ENCODE measurements at places on chromosomes 5 and 9. TPM values are rescaled to one million over a fixed set of nuclear protein-coding genes. Genes with fewer than 3 reads are reported as not detected.

The LCN10 gene
- polyA plus RNA-seq: 10.5 TPM

The NME5 gene
- 0.85 TPM for polyA plus RNA-seq

The SPINK13 gene
- not detected for polyA plus RNA-seq

The PALM2AKAP2 gene
- 25.3 TPM for polyA plus RNA-seq

The C5orf52 gene
- polyA plus RNA-seq: not detected

The ARL14EPL gene
- polyA plus RNA-seq: not detected

The TPPP gene
- polyA plus RNA-seq: 5.3 TPM

The ORM2 gene
- 0.33 TPM for polyA plus RNA-seq

The OR1J2 gene
- polyA plus RNA-seq: not detected

- no peak for DNase-seq
Observed at GRCh38 chr5:3277590-3278196, 317.9 kb upstream of the IRX1 start.

DNA sequence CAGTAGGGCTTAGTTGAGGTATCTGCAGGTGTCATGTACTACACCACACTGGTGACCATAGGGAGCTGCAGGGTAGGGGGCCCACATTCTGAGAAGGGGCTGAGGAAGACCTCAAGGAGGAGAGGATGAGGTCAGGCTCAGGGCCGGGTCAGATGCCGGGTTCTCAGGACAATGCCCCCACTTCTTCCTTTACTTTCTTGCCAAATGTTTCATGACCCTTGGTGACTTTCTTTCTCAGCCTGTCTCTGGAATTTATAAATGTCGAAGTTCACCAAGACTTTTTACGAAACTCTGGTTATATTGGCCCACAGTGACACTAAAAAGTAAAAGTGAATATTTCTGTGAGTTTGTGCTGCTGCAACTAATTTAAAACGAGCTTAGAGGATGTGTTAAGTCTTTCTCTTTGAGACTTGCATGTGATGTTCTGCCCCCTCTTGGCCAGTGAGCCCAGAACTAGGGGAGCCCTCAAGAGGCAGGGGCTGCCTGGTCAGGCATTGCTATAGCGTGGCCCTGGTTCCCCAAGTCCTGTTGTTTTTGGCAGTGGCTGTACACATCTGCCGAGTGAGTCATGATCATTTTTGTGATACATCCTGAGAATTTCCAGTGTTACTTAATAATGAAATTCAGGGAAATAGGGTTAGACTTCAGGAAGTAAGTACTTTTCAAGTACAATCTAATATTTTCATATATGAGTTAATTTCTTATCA, 11.2 kb downstream of the ACO1 start:
- DNase-seq: peak; percentile 84

DNA sequence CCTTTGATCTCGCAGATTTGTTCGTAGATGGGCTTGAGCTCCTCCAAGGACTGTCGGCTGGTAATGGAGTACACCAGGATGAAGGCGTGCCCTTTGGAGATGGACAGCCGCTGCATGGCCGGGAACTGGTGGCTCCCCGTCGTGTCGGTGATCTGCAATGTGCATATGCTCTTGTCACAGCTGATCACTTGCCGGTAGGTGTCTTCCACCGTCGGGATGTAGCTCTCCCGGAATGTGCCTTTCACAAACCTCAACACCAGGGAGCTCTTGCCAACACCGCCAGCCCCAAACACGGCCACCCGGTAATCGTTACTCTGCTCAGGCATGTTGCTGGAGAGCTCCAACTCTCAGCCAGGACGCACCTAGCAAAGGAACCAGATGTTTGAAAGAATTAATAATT, 29.1 kb downstream of the DIRAS2 start:
- DNase-seq: no peak

DNA sequence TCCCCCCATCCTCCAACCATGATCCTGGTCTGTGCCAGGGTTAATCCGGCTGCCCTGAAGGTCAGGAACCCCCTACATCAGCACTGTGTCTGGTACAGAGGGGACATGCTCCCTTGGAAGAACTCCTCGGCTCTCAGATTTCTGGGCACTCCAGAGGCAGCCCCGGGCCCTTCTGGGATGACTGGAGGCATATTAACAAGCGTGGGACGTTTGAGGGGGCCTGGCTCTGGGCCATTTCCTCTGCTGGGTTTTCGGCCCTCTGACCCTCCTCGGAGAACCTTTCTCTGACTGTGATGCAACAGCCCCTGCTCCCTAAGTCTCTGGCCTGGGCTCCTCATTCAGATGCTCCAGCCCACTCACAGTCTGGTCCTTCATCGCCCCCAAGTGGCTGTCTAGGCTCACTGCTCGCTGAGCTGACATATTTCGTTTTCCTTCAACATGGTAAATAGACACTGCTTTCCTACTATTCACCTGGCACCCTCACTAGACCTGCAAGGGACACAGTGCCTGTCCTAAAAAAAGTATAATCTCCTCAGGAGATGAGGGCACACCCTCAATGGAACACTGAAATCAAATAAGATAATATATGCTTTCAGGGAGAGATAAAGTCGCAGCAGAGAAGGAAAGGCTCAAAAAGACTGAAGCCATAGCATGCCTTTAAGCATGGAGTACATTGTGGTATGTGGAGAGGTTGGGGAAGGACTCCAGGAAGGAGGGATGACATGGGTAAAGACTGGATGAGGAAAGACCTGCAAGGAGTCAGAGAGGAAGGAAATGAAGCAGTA, 404.7 kb upstream of the TRPC7 start:
- DNase-seq: peak; percentile 67

- DNase-seq: no peak
Observed at GRCh38 chr5:80068775-80069174, 33.6 kb downstream of the THBS4 start.

DNA sequence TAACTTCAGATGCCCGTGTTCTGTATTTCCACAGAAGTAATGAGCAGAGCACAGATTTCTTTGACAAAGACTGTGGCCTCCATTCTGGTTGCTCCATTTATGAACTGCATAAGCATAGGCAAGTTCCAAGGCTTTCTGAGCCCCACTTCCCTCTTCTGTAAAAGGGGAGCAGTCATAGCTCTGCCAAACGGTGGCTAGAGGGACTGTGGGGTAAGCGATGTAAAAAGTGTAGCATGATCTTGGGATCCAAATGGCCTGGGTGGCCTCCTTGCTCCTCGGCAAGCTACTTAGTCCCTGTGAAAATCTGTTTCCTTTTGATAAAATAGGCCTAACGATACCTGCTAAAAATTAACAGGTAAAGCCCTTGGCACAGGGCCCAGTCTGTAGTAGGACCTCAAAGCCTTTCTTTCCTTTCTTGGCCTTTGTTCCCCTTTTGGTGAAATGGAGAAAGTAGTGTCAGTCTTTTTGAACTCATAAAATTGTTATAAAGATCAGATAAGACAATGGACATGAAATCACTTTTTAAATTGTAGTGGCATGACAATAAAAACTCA, 646.6 kb downstream of the ACTL7B start:
- no peak for DNase-seq

DNA sequence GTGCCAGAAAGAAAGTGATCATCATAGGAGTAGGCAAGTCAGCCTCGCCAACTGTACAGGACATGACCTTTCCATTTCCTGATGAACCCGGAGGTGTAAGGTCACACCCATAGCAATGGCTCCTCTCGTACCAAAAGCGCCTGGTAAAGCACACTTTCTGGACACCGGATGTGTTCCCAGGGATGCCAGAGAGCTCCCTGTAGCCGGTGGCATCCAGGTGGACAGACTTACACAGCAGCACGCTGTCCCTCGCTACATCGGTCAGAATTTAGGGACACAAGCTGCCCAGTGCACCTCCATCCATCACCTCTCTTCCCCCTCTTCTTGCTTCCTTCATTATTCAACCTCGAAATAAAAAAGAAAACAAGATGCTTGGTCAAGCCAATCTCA, 105.4 kb downstream of the SYK start:
- DNase-seq: no peak

DNA sequence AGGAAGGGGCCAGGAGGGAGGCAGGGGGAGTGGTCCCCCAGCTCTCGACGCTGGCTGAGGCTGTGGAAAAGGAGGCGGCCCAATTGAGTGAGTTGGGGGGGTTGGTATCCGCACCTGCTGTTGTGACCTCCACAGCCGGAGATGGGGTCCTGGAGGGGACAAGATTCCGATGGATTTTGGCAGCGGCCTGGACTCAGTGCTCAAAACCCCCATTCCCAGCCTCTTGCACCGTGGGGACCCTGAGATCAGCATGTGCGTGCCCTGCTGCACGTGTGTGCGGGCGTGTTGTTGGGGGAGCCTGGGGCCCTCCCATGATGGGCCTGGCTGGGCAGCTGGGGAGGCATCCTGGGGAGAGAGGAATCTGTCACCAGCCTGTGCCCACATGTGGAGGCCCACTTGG, 15.0 kb downstream of the CNTFR start:
- DNase-seq: peak; percentile 85

- DNase-seq: peak; percentile 94
Observed at GRCh38 chr5:55172051-55172899, 702 bp downstream of the CDC20B start.

DNA sequence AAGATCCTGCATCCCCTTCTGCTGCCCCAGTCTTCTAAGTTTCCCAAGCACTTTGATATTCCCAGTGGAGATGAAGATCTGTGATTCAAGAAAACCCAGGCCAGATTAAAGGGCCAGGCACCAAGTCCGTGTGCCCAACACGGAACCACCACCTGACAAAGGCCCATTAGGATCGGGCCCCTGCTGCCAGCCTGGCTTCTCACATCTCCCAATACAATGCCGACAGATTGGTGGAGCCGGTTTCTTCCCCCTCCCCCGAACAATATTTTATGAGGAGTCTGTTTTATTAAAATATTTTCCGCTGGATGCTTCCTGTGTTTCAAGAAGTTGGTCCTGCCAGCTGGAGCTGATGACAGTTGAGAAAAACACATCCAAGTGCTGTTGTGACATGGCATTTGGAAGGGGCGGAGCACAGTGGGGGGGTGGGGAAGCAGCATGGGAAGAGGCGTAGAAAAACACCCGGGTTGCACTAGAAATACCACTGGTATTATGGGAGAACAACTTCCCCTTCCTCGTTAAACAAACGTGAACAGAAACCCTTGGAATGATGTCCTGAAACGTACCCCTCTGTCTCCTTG, 45.0 kb downstream of the CRB2 start:
- DNase-seq: peak; percentile 42

DNA sequence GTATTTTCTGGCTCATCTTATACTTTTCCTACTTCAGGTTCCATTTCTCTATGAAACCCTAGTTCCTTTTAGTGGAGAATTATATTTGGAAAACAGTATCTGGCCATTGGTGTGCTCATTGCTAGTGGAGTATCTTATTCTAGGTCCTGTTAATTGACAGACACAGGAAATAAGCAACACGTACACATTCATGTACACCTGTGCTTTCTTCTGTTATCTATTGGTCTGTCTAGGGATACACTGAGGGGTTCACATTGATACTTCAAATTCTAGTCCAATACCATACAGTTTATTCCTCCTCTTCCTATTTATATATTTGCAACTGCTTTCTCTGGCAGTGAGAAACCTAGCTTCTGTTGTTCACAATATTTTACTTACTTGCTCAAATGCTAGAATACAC, 110.2 kb downstream of the FER start:
- DNase-seq: no peak

DNA sequence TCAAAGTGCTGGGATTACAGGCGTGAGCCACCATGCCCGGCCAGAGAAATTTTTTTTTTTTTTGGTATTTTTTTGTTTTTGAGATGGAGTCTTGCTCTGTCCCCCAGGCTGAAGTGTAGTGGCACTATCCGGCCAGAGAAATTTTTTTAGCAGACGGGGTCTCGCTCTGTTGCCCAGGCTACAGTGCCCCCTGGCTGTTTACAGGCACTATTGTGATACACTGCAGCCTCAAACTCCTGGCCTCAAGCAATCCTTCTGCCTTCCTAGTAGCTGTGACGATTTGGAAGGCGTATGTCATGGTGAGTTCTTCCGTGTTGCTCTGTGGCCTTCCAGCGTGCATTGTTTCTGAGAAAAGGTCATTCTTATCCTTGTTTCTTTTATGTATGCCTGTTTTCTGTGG, 47.5 kb downstream of the CNOT6 start:
- no peak for DNase-seq

- DNase-seq: no peak
Observed at GRCh38 chr9:13769641-13770040, 490.1 kb upstream of the MPDZ start.

DNA sequence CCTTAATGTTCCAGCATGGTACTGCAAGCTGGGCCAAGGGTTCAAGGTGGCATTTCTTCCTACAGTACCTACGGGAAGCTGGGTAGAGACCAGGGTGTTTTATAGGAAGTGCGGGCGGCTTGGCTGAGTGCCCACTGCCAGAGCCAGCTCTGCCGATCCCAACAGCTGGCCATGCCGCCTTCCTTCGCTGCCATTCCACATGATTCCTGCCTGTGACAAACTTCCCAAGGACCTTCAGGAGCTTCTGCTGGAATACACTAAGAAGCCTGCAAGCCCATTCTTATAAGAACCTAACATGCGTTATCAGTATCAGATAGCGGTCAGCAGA, 22.0 kb downstream of the MYO10 start:
- DNase-seq: no peak

DNA sequence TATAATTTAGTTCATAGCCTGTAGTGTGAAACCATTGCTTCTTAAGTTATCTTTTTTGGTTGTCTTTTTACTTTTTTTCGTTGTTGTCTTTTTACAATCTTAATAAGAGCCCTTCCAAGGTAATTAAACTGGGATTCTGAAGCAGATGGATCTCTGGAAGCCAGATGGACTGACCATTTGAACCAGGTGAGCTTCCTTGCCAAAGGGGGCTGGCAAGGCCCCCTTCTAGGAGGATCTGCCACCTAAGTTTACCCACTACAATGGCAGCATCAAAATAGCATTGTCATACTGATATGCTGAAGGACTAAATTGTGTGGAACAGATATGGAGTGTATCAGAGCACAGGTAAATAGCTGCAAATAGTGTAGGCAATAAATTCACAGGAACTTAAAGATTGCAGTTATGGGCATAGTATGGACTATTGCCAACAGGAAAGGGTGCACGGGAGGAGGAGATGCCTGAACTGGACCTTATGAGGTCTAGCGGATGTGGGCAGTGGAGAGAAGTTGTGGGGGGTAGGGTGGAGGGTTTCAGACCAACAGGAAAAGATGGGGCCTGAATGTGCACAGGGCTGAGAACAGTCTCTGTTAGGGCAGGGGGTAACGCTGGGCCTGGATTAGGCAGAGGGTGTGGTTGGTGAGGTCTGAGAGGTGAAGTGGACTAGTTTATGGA, 61.5 kb upstream of the CTXN3 start:
- no peak for DNase-seq

- no peak for DNase-seq
Observed at GRCh38 chr5:83219495-83219894, 142.1 kb downstream of the XRCC4 start.
